ENCODE measurements at places on chromosomes 3 and 15.

DNA sequence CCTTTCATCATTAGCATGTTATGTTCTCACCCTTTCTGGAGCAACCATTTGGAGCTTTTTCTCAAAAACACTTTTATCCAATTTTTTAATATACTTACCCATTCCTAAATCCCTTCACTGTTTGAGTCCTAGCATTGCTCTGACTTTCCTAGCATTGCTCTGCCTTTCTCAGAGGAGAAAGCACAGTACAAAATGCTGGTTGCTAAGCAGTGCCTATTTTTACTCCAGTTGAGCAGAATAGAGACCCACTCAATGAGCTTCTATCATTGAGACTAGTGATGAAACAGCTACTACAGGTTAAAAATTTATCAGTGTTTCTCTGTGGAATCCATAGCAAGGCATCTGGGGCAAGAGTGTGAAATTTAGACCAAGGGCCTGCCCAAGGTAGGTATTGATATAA lies 21.8 kb upstream of the IL1RAP start:
- no peak for DNase-seq

- no peak for DNase-seq
Measured at GRCh38 chr15:63006032-63006878, 36.3 kb upstream of the TPM1 start.

- DNase-seq, result peak; percentile 54
Measured at GRCh38 chr3:11944052-11944673, 60.0 kb upstream of the SYN2 start.

DNA sequence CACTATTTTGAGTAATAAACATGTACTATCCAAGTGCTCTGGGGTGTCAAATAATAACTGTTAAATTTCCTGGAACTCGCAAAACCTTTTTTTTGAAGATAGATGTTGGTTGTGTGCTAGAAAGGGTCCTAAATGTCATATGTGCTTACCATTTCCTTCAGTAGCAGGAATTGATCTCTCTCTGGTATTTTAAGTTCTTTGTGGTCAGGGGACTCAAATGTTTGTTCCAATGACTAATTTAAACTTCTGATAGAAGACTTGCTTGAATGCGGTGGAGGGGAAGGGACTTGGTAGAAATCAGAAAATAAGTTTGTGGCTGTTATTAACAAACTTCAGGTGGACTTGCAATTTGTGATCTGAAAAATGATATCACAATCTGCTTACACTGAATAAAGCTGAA lies 26.8 kb downstream of the ARIH2 start:
- no peak for DNase-seq

DNA sequence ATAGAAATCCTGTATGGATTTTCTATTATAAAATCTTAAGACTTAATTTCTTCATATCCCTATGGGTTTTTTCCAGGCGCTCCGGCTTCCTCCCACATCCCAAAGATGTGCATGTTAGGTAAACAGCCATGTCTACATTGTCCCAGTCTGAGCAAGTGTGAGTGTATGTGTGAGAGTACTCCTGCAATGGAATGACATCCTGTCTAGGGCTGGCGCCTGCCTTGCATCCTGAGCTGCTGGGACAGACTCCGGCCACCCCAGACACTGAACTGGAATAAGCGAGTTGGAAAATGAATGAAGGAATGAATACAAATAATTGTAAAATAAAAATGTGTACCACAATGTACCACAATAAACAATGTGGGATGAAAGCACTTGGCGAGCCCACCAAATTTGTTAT lies 69.2 kb downstream of the RFTN1 start:
- DNase-seq, result no peak

- no peak for DNase-seq
Measured at GRCh38 chr15:68983961-68984481, 30.5 kb upstream of the NOX5 start.

DNA sequence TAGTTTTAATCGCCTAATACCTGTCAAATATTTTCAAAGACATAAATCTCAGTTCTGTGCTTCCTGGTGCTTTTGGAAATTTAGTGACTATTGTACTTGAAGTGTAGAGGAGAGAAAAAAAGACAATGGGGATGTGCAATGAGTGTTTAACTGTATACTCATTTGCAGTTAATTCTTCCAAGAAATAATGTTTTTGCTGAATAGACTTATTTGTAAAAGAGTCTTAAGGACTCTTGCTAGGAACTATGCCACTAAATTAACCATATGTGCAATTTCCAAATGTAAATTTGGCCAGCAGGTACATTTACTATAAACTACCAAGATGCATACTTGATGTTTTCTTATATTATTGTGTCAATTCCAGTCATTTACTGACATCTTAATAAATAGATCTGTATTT lies 2.0 kb downstream of the CHMP2B start:
- DNase-seq, result no peak

DNA sequence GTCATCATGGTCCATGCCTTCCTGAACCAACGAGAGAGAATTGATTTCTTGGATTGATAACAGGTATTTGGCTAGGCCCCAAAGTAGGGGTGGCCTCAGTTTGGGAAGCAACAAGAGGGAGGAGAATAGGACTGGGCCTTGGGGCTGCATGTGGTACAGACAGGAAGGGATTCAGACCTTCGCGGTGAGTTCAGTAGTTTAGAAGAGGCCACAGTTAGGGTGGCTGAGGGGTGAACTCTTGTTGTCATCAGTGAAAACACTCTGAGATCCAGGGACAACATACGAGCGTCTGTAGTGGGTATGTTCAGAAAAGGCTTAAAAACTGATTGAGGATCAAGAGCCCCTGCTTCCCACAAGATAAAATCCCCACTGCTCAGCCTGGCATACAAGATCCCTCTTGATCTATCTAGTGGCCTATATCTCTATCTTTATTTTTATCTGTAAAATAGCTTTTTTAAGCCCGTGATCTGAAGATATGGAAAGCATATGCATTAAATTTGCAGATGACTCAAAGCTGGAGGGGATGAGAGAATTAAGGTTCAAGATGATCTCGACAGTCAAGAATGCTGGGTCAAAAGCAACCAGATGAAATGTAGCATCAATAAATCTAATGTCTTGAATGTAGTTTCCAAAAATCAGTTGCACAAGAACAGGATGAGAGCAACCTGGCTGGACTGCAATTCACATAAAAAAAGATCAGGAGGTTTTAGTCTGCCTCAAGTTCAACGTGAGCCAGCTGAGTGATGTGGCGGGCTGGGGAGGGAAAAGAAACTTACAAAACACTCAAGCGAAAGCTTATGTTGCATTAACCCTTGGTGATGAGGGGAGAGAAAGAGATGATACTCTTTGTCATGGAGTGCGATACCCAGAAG lies 221.1 kb upstream of the TLE3 start:
- no peak for DNase-seq

- peak; percentile 46 for DNase-seq
Measured at GRCh38 chr3:28726840-28727239, 378.2 kb upstream of the AZI2 start.

DNA sequence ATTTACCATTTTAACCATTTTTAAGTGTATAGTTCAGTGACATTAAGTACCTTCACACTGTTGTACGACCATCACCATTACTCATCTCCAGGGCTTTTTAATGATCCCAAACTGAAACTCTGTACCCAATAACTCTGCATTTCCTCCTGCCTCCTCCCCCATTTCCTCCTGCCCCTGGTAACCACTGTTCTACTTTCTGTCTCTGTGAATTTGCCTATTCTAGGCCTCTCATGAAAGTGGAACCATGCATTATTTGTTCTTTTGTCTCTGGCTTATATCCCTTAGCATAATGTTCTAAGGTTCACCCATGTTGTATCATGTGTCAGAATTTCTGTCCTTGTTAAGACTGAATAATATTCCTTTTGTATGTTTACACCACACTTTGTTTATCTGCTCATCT lies 154.2 kb downstream of the MECOM start:
- no peak for DNase-seq

GRCh38 chr15:85100186-85100937 lies 118.7 kb downstream of the PDE8A start:
- DNase-seq, result no peak

DNA sequence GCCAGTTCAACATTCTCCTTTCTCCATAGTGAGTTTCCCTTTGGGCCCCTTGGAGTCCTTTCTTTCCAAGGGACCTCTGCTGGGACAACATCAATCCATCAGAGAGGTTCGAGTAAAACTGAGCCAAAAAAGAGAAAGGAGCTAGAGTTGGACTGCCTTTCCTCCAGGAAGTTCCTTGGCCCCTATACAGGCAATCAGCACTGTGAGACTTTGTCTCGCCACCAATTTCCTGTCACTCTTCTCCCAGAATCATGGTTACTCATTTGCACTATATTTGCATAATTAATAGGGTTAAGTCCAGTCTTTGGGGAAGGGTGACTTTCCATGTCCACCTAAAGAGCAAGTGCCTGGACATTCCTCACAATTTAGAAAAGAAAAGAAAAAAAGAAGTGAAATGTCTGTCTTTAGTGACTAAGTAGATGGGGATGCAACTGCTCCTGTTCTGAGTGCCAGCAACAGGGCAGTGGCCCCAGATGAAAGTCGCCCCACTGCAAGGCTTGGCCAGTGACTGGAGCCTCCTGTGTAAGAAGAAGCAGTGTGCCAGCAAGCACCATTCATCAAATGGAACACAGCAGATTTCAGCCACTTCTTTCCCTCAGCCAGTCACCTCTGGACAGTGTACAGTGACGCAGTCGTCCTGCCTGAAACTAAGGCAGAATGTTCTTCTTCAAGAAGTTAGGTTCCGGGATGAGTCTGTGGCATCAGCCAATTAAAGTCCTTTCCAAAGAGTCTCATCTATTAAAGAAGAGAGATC lies 91.6 kb downstream of the FSIP1 start:
- no peak for DNase-seq

GRCh38 chr3:8325306-8325705 lies 176.3 kb upstream of the LMCD1 start:
- no peak for DNase-seq

- DNase-seq, result no peak
Measured at GRCh38 chr3:48952510-48953118, 34.0 kb downstream of the ARIH2 start.

DNA sequence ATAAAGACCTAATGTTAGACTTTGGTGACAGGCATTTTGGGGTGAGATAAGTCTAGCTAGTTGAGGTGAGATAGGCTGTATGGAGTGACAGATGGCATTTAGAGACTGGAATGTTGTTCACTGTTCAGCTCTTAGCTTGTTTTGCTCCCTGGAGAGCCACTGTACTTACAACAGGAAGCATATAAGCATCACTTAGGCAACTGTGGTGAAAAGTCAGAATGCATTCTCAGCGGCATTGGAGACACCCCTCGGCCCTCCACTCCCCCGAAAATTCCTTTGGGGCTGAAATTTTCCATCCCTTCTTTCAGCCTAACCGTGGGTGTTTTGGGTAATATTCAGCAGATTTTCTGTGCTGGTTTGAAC lies 73.4 kb downstream of the SLCO3A1 start:
- DNase-seq, result peak; percentile 42

DNA sequence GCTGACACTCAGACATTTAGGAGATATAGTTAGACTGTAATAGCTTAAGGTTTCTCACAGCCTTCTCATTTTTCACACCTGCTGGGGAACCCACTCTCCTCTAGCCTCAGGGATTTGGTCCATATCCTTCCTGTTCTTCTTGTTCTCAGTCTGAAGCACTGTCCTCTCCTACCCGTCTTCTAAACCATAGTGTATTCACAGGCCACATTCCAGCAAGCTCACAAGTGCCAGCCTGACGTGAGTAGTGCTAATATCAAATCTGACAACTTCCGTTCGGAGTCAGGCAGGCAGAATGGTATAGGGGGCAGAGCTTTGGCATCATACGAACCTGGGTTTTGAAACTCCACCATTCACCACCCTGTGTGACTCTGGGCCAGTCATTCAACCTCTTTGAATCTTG lies 6.9 kb upstream of the CA12 start:
- DNase-seq, result no peak

- no peak for DNase-seq
Measured at GRCh38 chr3:156418428-156418827, 136.5 kb downstream of the SSR3 start.

GRCh38 chr3:14921034-14921616 lies 26.3 kb upstream of the NR2C2 start:
- peak; percentile 74 for DNase-seq

DNA sequence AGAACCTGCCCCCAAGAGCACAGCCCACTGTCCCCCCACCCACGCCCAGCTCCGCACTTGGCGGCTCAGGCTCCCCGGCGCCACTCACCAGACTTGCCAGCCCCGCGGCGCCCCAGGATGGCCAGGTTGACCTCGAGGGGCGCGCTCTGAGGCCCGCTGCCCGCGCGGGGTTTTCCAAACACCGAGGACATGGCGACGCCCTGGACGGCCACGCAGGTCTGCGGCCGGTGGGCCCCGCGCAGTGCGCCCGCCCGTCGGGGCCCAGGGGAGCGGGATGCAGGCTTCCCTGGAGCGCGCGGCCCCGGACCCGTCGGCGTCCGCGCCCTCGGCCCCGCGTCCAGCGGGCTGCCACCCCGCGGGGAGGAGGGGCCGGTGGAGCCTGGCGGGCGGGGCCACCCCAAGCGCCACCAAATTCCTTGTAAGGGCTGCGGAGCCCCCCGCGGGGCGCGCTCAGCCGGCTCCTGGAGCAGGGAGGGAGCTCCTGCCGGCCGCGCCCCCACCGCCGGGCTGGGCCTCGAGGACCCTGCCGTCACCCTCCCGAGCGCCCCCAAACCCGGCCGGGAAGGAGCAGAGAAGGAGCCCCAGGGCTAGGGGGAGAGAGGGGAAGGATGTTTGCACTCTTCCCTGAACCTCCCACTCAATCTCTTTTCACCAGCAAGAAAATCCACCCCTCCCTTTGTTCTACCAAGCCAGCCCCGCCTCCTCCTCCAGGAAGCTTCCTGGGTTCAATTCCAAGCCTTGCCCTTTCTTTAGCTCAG lies at the start of gene RASL12:
Gene RASL12 (minus strand): TSS at position 347 of the 758 bp plus-strand sequence. CDS start 156 bp downstream, at position 191.
- no peak for DNase-seq

DNA sequence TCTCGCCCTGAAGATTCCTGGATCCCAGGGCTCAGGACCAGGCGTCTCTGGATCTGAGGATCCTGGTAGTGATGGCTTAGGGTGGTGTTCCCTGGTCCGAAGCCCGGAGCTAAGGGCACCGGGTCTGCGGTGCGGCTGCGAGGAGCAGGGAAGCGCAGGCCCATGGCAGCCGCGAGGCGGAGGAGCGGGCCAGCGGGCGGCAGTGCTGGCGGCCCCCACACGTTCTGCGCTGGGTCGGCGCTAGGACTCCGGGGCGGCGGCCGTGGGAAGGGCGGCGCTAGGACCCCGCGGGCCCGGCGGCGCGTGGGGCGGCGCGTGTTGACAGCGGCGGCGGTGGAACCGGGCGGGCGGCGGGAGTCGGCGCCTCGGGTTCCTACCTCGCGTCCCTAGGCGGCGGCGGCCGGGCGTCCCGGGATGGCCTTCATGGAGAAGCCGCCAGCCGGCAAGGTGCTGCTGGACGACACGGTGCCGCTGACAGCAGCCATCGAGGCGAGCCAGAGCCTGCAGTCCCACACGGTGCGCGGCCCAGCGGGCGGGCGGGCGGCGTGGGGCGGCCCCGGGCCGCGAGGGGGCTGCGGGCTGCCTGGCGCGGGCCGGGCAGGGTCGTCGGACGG lies at the start of gene PXK:
Gene PXK (plus strand): TSS at position 318 of the 614 bp plus-strand sequence. CDS start 97 bp downstream, at position 415.
- DNase-seq, result peak; percentile 54

DNA sequence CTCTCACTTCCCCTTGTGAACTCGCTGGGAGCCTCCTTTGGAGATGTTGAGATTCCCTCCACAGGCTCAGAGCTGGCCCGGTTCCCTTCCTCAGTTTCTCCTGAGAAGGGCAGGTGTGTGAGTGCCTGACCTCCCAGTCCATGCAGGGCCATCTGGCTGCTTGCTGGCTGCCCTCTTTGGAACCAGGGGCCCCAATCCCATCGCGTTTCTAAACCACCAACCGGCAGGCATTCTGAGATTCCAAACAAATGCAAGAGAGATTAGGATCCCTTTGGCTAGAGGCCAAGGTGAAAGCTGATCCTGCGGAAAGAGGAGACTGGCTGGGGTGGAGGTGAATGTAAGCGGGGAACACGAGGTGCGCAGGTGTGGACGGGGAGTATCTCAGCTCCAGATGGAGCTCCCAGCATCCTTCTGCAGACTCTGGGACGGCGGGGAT lies 2.9 kb upstream of the PRRT3 start:
- peak; percentile 82 for DNase-seq

Measured in NCI-H345 (cell line).